ENCODE measurements at places on chromosomes 11 and 22. TPM values are rescaled to one million over a fixed set of nuclear protein-coding genes. Genes with fewer than 3 reads are reported as not detected.

DNA sequence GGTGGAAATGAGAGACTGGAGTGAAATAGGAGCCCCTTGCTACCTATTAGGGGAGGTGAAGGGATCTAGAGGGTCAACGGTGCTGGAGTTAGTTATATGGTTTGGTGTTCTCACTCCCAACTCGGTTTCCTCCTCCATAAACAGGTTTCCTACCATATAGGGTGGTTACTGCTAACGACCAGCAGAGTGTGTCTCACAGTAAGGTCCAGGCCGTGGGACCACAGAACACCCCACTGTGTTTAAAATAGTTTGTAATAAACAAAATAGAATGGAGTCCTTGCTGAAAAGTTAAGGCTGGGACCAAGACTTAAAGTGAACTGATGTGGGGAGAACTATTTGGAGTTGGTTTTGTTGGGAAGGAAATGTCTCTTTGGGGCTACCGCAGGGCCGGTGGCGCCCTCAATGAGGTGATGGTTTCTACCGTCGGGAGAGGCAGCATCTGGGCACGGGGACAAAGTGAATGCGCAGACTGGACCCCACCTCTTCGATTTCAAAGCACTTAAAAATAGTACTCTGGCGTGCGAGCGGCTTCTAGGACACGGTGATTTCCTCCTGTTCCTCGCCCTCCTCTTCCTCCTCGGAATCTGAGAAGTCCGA is 4.5 kb downstream of the DBX1 start:
- no peak for DNase-seq

The GDPD4 gene
- total RNA-seq, result not detected

GRCh38 chr22:42959576-42960509 is 55.1 kb downstream of the PACSIN2 start:
- peak; percentile 90 for DNase-seq

DNA sequence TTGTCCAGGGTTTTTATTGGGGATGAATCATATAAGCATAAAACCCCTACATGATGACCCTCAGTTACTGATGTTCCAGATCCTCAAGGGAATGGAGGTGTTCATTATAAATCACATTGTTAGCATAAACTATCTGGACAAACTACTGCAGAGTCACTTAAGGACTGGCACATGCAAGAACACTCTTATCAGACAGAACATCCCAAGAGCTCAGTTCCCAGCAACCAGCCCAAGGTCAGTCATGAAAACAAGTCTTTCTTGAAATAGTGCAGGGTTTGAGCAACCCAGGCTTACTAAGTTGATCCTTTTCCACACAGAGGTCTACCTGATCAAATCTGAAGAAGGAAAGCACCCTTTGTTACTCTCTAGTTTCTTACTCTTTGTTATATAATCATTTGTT is 13.5 kb upstream of the PTS start:
- DNase-seq, result no peak

GRCh38 chr11:10125522-10126133 is 168.4 kb downstream of the SBF2 start:
- no peak for DNase-seq

The DRAP1 gene
- total RNA-seq, result 196 TPM

The MUC2 gene
- 0.04 TPM for total RNA-seq

Data from PC-9 (cell line).